ENCODE measurements at places on chromosomes 11 and 22.
A peak's percentile ranks its signal among the peaks of the same experiment; 100 is the strongest.

- no peak for DNase-seq
Measured at GRCh38 chr11:121250843-121251242, 41.7 kb upstream of the SC5D start.

- DNase-seq = no peak
Measured at GRCh38 chr11:11622340-11622706, 518 bp upstream of the GALNT18 start.

GRCh38 chr11:69640260-69640994 is 529 bp upstream of the CCND1 start:
- DNase-seq = no peak

DNA sequence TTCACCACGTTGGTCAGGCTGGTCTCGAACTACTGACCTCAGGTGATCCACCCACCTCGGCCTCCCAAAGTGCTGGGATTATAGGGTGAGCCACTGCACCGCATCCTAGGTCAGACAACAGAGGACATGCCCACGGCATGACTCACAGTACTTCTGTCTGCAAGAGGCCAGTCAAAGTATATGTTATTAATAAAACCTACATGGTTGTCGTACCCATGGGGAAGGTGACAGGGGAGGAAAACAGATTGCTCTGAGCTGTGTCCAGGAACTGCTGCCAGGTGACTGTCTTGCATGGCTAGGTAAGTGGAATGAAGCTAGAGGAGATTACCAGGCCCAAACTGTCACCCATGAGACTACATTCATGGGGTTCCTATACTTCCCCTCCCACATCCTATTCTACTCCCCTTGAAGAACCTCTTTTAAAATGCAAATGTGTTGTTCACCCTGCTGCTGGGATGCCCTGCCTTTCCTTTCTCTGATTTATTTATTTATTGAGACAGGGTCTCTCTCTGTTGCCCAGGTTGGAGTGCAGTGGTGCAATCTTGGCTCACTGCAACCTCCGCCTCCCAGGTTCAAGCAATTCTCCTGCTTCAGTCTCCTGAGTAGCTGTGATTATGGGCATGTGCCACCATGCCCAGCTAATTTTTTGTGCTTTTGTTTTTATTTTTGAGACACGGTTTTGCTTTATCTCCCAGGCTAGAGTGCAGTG is 2.0 kb upstream of the NLRX1 start:
- no peak for DNase-seq

DNA sequence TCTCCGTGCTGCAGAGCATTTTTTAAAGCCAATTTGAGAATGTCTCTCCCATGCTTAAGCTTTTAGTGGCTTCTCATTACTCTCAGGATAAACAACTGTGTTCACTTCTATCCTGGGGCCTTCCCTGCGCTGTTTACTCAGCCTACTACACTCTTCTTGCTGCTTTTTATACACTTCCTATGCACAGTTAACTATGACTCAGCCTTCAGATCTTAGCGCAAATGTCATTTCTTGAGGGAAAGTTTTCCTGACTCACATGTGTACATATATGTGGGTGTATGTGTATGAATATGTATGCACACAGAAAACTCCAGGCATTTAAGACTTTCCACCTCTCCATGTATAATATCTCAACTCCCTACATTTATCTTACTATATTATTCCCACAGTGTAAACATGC is 9.8 kb downstream of the THAP12 start:
- no peak for DNase-seq

DNA sequence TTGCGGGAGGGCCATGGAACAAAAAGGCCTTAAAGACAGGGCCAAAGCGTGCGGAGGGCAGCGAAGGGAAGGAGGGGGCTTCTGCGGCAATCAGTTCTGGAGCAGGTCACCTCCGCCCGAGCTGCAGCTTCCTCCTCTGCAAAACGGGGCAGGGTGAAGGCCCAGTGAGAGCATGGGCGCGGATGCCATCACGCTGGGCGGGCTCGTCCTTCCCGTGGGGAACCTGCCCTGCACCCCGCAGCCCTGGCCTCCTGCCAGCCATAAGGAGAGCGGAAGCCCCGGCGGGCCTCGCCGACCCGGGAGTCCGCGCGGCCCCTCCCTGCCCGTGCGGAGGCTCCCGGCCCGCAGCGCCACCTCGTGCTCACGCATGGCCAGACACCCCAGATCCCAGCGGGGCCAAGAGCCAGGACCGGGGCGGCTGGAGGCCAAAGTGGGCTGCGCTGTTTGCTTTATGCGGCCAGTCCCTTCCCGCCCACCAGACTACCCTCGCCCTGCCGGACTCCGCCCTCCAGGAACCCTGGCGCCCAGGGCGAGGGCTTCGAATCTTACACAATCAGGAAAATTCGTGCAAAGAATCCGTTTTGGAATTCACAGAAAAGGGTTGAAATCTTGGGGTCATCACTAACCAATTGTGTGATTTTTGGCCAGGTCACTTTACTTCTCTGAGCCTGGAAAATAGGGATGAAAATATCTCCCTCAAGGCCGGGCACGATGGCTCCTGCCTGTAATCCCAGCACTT is 16.1 kb downstream of the TSKU start:
- DNase-seq = peak; percentile 92

DNA sequence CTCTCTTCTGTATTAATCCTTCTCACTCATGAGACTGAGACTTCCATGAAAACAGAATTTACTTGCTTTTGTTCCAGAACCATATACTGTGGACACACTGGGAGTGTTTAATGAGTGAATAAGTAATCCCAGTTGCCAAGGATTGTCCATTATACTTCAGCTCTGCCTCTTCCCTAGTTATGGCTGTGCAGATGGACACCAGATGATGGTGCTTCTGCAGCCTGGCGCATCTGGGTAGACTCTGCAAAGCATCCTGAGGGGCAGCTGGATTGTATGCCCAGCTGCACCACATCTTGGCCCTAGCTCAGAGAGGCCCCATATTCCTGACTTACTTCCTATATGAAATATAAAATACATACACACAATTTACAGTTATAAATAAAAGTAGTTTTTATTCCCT is 43.5 kb downstream of the DBX1 start:
- DNase-seq = no peak

GRCh38 chr11:57491371-57492061 is 24.0 kb downstream of the SLC43A1 start:
- DNase-seq = peak; percentile 78

- no peak for DNase-seq
Measured at GRCh38 chr11:48879256-48879655, 104.4 kb downstream of the TRIM51G start.

DNA sequence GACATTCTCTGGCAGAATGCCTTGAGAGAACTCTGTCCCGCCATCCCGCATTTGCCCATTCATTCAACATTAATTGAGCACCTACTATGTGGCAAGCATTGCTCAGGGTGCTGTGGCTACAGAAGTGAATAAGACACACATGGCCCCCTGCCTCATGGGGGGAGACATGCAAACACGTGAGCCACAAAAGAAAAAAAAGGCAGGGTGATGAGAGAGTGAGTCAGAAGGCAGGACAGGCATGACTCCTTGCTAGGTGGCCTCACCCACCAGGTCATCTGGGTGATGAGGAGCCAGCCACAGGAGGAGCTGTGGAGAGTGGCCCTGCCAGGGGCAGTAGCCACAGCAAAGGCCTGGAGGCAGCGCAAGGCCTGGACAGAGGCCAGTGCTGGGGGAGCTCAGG is 4.9 kb downstream of the CHRM4 start:
- DNase-seq = no peak

- DNase-seq = no peak
Measured at GRCh38 chr11:109731451-109731850, 309.5 kb downstream of the C11orf87 start.

DNA sequence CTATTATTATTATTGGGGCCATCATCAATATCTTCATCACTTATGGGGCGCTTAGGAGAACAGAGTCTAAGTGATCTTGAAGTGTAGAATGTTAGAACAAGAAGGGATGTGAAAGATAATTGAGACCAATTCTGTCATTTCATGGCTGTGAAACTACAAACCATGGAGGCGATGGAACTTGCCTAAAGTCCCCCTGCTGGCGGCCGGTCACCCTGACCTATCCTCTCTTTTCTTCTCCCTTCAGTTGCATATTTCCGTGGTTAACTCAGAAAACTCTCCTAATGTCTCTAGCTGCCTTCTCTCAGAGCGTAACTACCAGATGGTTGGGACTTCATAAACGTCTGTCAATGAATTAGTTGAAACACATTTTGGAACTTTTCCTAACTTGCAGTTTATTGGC is 6.6 kb upstream of the OR4B1 start:
- DNase-seq = no peak

GRCh38 chr22:45290410-45290936 is 5.7 kb downstream of the UPK3A start:
- DNase-seq = peak; percentile 53

GRCh38 chr22:22981670-22982571 is 88.4 kb upstream of the GNAZ start:
- no peak for DNase-seq

DNA sequence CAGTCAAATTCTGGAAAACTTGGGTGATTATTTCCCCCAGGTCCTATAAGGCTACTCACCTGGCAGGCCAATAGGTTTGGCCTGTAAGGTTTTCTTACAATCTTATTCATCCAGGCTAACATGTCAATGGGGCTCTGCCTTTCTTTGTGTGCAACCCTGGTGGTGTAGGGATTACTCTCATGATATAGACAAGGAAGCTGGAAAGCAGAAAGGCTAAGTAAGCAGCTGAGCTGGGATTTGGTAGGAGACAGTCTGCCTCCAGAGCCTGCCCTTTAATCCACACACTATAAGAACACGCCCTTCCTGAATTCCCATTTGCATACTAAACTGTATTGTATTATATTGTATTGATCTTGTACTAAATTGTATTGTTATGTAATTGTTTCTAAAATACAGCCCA is 373.3 kb upstream of the CCDC90B start:
- DNase-seq = no peak

- DNase-seq = peak; percentile 92
Measured at GRCh38 chr11:72683782-72684200, 9.6 kb upstream of the PDE2A start.

DNA sequence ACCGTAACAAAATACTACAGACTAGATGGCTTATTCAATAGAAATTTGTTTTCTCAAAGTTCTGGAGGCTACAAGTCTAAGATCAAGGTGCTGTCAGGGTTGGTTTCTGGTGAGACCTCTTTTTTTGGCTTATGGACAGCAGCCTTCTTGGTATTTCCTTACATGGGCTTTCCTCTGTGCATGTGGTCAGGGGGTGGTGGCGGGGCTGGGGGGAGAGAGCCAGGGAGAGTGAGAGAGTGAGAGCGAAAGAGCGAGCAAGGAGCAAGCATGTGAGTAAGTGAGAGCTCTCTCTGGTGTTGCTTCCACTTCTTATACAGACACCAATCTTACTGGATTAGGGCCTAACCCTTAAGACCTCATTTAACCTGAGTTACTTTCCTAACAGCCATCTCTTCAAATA is 181.5 kb downstream of the TMEM135 start:
- peak; percentile 19 for DNase-seq

DNA sequence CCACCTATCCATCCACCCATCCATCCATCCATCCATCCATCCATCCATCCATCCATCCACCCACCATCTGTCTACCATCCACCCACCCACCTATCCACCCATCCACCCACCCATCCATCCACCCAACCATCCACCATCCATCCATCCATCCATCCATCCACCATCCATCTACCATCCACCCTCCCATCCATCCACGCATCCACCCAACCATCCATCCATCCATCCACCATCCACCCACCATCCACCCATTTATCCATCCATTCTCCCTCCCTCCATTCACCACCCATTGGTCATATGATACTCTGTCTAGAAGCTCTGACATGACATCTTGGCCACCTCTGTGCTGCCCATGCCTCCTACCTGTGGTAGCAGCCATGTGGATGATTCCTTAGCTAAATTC is 31.7 kb downstream of the MUC2 start:
- no peak for DNase-seq

DNA sequence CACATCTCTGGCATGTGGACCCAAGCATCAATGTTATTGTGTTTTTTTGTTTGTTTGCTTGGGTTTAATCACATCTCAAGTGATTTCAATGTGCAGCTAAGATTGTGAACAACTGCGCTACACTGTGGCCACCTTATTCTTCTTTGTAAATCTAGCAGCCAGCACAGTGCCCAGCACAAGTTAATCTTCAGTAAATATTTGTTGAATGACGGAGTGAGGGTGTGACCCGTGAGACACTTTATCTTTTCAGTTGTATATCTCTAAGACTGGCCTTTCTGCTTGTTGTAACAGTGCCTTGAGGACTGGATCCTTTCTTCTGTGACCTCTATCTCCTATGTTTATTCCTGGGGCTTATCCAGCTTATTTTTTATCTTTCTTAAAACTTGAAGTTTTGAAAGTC is 21.4 kb upstream of the AMOTL1 start:
- no peak for DNase-seq

DNA sequence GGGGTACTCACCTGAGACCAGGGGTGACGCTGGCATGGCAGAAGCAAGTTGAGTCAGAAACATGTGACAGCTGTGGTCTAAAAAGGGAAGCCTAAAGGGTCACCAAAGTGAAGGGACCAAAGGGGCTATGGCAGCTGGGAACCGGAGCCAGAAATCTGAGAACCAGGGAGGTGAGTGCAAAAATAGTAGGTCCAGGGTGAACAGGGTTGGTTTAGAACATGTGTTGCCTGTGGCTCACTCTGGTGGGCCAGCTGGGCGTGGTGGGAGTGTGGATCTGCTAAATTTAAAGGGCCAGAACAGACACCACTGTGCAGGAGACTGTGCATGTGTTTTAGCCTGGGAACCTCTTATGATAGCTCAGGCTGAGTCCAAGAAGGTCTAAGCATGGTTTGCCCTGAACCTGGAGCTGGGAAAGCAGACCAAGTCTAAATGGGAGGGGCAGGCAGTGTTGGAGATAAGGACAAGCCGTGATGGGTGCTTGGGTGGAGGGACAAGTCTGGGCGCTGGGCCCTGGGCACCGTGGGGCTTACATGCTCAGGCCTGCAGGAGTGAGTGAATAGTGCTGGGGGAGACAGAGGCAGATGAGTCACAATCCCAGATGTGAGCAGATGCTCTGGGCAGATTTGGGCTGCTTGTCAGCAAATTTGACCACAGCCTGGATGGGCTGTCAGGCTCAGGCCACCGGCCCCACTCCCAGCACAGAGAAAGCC is 41.4 kb upstream of the ZBED5 start:
- DNase-seq = no peak

GRCh38 chr11:64049509-64049908 is 13.8 kb downstream of the FLRT1 start:
- no peak for DNase-seq

DNA sequence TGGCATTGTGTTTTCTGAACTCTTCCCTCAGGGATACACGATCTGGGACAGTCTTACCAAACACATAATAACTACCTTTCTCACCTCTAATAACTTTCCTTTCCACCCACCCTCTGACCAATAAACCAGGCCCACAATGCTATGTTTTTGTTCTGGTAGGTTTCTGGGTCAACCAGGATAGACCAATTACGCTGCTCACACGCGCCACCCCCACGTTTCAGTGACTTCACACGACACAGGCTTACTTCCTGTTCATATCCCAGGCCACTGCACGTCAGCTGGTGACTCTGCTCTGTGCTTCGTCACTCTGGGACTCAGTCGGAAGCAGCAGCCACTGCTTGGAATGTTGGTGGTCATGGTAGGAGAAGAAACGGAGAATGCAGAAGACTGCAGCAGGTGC is 2.5 kb downstream of the KRTAP5-4 start:
- no peak for DNase-seq

All from WTC11 (cell line).